ENCODE measurements at places on chromosomes 5 and 9.

GRCh38 chr5:179287071-179287470 is 58.2 kb downstream of the ADAMTS2 start:
- no peak for DNase-seq

DNA sequence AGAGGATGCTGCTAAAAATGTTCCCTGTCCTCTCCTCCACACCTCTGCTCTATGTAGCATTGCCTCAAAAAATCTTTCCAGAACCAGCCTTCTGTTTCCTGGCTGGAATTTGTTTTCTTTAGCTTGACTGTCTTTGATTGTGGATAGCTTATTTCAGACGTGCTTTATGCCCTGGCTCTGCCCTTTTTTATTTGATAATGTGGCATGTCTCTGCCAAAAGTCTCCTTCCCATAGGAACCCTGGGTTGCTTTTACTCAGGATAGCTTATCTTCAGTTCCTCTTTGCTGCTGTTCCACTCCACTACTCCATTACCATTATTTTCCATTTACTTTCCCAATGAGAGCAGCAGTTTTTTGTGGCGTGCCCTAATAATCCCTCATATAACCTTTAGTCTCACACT is 885 bp upstream of the TMEM252 start:
- DNase-seq = no peak

DNA sequence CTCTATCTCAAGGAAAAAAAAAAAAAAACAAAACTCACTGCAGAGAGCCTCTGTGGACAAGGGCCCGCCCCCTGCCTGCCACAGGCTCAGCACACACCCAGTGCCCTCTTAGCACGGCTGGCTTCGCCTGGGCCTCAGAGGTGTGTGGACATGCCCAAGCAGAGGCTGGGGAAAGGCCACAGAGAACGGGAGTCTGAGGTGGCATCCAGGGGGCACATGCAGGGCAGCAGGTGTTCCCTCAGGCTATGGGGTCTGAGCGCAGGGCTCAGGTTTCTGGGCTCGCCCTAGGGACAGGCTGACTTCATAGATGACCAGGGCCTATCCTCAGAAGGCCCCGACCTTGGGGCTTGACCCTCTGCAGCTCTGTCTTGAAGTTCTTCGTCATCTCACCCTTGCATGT is 138.7 kb downstream of the ZNF354C start:
- DNase-seq = no peak

DNA sequence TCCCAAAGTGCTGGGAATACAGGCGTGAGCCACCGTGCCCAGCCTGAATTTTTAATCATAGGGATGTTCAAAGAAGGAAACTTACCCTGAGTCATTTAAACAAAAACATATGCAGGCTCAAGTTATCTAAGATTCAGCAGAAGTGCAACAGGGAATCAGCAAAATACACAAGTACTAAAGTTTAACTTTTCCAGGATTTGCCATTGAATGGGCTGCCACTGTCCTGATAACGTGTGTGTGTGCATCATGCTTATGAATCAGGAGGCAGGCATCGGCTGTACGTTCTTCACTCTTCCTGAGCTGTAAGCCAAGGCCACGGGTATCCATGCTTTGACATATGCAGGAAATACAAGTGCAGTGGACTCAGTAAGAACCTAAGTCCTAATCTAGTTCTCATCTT is 48.8 kb upstream of the FST start:
- DNase-seq = no peak

DNA sequence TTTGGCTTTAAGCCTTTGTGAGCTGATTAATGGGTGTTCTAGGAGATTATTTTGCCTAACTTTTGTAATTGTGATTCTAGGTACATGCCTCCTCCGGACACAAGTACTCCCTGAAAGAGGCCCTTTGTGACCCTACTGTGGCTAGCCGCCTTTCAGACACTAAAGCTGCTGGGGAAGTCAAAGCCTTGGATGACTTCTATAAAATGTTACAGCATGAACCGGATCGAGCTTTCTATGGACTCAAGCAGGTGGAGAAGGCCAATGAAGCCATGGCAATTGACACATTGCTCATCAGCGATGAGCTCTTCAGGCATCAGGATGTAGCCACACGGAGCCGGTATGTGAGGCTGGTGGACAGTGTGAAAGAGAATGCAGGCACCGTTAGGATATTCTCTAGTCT is 13.6 kb downstream of the ITGA1 start:
- no peak for DNase-seq

DNA sequence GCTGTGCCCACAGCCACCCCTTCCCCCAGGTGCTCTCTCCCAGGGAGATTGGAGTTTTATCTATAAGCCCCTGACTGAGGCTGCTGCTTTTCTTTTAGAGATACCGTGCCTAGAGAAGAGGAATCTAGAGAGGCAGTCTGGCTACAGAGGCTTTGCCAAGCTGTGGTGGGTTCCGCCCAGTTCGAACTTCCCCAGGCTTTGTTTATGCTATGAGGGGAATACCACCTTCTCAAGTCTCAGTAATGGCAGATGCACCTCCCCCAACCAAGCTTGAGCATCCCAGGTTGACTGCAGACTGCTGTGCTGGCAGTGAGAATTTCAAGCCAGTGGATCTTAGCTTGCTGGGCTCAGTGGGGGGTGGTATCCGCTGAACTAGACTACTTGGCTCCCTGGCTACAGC is 157.4 kb downstream of the CAAP1 start:
- no peak for DNase-seq

GRCh38 chr5:14308384-14309154 is 165.4 kb downstream of the TRIO start:
- no peak for DNase-seq

DNA sequence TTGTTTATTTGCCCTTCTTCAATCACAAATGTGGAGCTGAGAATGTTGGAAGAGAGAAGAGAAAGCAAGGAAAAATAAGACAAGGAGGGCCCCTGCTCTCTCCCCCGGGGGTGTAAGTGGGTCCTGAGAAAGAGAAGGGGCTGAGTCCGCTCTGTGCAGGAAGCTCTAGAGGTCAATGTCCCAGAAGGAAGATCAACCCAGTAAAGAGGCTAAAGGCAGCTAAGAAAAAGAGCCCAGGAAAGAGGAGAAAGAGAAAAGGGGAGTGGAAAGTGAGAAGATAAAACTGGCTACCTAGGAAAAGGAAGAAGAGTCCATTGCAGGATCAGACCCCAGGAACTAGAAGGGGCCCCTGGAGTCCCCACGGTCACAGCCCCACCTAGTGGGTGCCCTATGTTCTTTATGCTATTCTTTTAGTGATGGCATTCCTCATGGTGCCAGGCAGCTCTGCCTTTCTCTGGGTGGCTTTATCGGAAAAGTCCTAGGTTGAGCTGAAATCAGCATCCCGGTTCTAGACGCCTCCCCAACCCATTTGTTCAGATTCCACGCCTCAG is 583.4 kb downstream of the ACTL7B start:
- DNase-seq = peak; percentile 53

- peak; percentile 31 for DNase-seq
Measured at GRCh38 chr9:14846871-14847311, 63.3 kb downstream of the FREM1 start.

GRCh38 chr9:123070198-123070597 is 36.7 kb downstream of the GPR21 start:
- no peak for DNase-seq

GRCh38 chr5:22844155-22844554 is 9.0 kb downstream of the CDH12 start:
- DNase-seq = no peak

DNA sequence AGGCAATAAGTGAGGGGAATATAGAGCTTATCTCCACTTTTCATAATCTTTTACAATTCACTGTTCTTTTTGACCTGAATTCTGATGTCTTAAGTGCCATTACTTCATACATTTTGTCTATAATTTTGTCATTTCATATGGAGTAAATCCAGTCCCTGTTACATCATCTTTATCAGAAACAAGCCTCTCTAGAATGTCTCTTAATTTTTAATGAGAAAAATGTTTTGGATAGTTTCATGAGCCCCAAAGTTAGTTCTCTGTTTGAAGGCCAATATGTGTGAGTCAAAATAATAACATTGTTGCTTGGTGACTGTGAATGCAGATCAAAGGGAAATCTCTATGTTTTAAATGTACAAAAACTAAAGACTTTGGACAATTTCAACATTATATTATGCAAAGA is 329.6 kb upstream of the ARRDC3 start:
- DNase-seq = peak; percentile 19

DNA sequence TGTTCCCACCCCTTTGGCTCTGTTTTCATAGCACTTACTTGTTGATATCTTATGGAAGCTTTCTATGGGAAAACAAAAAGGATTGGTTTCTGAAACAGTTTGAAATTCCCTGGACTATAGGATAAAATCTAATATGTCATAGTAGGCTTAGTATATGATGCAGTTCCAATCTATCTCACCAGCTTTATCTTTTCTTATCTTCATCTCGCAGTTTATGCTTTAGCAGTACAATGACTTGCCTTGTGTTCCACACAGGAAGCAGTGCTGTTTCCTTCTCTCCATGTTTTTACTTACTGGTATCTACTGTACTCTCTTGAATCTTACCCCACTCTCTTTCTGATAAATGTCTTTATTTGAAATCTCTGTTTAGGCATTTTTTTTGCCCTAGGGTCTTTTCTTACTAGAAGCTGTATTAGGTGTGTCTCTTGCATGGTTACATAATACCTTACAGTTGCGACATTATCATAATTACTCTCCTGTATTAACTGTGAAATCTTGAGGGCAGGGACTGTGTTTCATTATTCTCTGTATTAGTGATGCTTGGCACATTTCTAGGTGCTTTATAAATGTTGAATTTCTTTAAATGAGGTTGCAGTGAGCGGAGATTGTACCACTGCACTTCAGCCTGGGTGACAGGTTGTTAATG is 76.3 kb downstream of the FOCAD start:
- peak; percentile 6 for DNase-seq

GRCh38 chr9:83986765-83987401 is 6.3 kb downstream of the RMI1 start:
- DNase-seq = no peak

GRCh38 chr5:129046151-129046550 is 48.4 kb upstream of the ISOC1 start:
- no peak for DNase-seq

DNA sequence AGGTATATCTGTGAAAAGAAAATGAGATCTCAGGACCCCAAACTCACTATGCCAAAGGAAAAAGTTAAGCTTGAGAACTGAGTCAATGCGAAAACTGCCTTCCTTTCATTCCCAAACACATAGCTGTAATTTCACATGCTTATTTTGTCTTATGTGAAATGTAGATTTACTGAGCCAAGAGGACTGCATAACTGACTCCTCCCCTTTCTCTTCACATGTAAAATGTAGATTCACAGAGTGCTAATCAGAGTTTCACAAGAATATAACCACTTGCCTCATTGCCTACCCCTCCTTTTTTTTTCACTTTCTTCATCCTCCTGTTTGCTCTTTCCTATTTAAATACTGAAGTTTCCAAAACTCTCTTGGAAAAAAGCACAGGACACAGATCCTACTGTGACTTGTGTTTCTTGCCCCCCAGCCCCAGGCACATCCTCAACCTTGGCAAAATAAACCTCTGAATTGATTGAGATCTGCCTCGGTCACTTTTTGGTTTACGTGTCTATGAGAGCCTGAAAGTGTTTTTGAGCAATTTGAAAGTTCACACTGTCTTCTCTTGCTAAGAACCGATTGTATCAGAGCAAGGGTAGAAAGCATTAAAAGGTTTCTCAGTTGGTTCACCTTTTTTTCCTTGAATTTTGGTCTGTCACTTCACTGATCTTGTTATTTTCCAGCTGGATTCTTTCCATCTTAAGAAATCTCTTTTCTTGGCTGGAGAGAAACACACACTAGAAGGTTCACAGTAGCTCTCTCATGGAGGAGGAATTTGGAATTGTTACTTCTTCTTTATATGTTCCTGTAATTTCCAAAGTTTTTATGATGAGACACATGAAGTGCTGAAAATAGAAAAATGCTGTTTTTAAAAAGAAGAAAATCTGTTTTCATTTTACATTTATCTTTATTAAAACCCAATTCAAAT is 44.8 kb upstream of the SNAPC3 start:
- DNase-seq = peak; percentile 82

- no peak for DNase-seq
Measured at GRCh38 chr5:122639864-122640263, 135.0 kb upstream of the SNX2 start.

- no peak for DNase-seq
Measured at GRCh38 chr5:158635565-158635964, 464.2 kb downstream of the EBF1 start.

DNA sequence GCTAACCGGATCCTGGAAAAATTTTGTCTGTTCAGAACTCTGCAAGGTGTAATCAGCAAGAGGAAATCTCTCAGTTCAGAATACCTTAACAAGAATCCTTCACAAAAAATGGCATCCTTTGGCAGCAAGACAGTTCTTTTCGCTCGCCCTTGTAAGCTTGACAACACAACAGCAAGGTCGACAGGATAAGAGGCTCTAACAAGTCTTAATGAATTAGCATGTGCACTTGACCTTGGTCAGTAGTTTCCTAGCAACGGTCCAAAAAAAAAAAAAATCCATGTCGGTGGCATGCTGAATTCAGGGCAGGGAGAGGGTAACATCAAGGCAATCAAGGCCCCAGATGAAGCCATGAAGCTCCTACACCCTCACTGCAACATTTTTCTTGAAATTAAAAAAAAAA is 172.8 kb downstream of the APBA1 start:
- DNase-seq = no peak

GRCh38 chr5:67774267-67774552 is 441.3 kb upstream of the PIK3R1 start:
- no peak for DNase-seq

DNA sequence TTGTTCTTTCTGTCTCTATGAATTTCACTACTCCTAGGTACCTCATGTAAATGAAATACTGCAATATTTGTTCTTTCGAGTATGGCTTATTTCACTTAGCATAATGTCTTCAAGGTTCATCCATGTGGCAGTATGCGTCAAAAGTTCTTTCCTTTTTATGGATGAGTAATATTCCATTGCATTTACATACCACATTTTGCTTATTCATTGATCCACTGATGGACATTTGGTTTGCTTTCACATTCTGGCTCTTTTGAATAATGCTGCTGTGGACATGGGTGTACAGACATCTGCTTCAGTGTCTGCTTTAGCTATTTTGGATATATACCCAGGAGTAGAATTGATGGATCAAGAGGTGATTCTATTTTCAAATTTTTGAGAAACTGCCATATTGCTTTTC is 144.2 kb upstream of the PAPPA start:
- DNase-seq = no peak

- no peak for DNase-seq
Measured at GRCh38 chr9:95801797-95802196, 73.7 kb upstream of the ERCC6L2 start.

- DNase-seq = peak; percentile 28
Measured at GRCh38 chr5:4244306-4244705, 648.7 kb downstream of the IRX1 start.

DNA sequence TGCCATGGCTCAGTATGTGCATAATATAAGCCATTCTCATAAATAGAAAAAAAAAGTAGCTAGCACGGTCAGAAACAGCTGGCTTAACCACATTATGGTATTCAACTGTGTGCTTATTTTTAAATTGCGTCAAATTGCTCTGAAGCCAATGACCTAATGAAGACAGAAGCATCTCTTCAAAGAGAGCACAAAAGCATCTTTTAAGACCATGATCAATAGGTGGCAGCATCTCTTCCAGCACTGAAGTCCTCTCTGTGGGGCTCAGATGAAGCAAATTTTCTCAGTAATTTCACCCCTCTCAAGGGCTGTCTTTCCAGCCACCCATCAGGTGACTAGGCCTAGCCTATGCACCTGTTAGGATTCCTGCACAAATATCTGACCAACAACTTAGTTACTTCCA is 251.4 kb downstream of the GLIS3 start:
- DNase-seq = peak; percentile 46

GRCh38 chr9:137076636-137077009 is 694 bp upstream of the UAP1L1 start:
- no peak for DNase-seq
